ENCODE measurements at places on chromosomes 6 and 20.
A peak's percentile ranks its signal among the peaks of the same experiment; 100 is the strongest.

GRCh38 chr6:157244175-157244574 lies 79.1 kb downstream of the TMEM242 start:
- DNase-seq = no peak

DNA sequence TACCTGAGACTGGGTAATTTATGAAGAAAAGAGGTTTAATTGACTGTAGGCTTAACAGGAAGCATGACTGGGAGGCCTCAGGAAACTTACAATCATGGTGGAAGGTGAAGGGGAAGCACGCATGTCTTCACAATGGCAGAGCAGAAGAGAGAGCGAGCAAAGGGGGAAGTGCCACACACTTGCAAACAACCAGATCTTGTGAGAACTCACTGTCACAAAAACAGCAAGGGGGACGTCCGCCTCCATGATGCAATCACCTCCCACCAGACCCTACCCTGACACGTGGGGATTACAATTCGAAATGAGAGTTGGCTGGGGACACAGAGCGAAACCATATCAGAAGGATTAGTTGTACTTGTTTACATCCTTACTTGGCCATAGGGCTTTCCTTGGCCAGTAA lies 49.7 kb downstream of the FIG4 start:
- no peak for DNase-seq

DNA sequence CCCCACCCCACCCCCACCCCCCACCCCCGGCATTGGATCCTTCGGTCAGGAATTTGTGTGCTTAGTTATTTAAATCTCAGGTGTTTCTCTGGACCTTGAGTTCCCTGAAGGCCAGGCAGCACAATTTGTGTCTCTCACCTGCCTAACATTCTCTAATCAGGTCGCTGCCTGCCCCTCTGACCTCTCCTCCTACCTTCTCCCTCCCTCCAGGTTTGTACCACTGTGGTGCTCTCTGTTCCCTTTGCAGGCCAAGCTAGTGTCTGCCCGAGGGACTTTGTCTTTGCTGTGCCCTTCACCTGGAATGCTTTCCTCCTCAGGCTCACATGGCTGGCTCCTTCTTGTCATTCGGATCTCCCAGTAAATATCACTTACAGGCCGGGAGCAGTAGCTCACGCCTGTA lies 131.4 kb upstream of the SLC2A12 start:
- DNase-seq = no peak

DNA sequence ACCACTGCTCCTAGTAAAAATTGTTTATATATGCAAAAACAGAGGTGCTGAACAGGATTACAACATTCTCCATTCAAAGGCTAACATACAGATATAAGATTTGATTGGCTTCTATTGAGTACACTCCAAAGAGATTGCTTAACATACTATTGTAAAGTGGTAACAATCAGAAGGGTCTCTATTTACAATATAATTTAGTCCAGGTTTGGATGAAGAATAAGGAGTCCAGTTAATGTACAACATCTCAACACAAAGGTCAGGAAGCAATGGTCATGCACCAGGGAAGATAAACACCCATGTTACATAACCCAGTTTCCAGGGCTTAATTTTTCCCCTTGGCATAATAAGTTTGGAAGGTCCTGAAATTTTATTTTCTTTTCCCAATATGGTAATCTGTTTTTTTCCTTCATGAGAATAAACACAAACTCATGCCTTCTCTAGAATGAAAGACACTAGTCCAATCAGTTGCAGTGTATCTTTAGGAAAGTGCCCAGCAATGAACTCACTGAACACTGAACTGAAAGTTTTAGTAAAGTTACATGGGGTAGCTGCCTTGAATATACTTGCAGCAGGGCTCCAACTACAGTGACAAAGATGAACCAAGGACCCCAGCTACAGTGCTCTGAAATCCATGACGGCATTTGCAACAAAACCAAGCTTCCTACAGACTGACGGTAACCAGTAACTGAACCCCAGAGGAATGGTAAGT lies 255.3 kb upstream of the GJE1 start:
- no peak for DNase-seq

DNA sequence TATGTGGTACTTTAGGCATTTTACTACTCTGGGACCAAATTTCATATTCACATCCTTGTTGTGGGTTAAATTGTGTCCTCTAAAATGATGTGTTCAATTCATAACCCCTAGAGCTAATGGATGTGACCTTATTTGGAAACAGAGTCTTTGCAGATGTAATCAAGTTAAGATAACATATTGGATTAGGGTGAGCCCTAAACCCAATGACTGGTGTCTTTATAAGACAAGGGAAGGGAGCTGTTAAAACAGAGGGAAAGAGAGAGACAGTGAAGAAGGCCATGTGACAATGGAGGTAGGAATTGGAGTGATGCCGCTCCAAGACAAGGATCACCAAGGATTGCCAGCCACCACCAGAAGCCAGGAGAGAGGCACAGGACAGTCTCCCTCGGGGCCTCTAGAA lies 220.0 kb downstream of the ADGRG6 start:
- no peak for DNase-seq

GRCh38 chr6:158211273-158212055 lies 43.3 kb downstream of the GTF2H5 start:
- DNase-seq = no peak

- no peak for DNase-seq
These were observed 7.6 kb downstream of the DHX35 start for GRCh38 chr20:38969708-38970107.

DNA sequence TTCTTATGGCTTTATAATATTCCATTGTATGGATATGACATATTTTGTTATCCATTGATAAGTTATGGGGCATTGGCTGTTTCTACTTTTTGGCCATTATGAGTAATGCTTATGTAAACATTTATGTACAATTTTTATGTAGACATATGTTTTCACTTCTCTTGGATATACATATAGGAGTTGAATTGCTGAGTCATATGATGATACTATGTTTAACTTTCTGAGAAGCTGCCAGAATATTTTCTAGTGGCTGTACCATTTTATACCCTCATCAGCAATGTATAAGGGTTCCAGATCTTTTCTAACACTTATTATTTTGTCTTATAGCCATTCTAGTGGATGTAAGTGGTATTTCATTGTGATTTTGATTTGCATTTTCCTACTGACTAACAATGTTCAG lies 23.1 kb downstream of the OTOR start:
- DNase-seq = no peak

GRCh38 chr20:48025051-48025515 lies 239.8 kb upstream of the SULF2 start:
- DNase-seq = peak; percentile 34

DNA sequence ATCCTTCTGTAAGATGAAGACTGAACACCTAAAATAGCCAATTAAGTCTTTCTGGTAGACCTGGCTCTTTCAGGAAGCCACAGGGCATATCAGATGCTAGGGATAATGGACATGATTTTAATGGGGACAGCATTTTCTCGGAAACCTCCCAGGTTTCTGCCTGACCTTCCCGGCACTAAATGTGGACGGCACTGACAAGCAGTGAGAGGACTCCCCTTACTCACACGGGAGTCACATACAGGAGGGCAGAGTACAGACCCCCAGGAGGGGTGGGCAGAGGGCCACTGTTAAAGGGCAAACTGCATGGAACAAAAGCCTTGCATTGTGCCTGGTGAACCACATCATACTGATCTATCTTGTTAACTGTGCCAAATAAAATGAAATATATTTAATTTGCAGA lies 19.9 kb downstream of the PSMG4 start:
- no peak for DNase-seq

- DNase-seq = no peak
These were observed 11.6 kb downstream of the AKAP7 start for GRCh38 chr6:131146865-131147264.

DNA sequence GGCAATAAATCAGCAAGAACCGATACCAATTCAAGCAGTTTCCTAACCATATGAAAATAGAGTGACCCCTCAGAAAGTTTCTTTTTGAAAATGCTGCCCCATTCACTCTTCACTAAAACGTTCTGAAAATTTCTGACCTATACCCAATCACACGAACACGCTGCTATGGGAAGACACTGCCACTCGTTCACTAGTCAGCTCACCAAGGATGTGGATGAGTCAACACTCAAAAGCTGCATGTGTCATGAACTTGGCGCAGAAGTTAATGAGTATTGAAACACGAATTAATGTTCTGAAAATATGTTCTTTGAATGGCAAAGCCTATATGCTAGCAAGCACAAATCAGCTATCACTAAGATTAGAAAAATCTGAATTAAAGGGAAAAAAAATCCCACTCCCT lies 84.2 kb downstream of the PREP start:
- no peak for DNase-seq

GRCh38 chr6:90214461-90214860 lies 82.2 kb downstream of the BACH2 start:
- no peak for DNase-seq

- DNase-seq = no peak
These were observed 28.8 kb downstream of the PDE7B start for GRCh38 chr6:135880066-135880972.

DNA sequence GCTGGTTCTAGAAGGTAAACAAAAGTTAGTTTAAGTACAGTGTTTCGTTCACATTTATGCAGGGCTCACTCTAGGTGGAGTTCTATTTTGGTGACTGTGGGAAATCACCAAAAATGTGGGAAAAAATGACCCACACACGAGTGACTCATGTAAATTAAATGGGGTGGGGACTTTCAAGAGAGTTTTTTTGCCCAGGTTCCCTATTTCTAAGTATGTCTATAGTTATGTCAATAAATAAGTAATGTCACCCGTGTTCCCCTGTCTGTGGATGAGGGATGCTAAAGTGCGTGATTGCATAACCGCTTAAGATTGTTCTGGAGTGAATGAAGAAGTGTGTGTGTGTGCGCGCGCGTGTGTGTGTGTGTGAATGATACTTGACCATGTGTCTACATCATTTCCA lies 69.1 kb downstream of the MYB start:
- DNase-seq = no peak

- DNase-seq = no peak
These were observed 15.8 kb downstream of the RRP36 start for GRCh38 chr6:43037197-43037596.

GRCh38 chr20:20743511-20744169 lies 31.2 kb upstream of the RALGAPA2 start:
- DNase-seq = peak; percentile 71

GRCh38 chr6:70409216-70409615 lies 4.1 kb upstream of the FAM135A start:
- no peak for DNase-seq

DNA sequence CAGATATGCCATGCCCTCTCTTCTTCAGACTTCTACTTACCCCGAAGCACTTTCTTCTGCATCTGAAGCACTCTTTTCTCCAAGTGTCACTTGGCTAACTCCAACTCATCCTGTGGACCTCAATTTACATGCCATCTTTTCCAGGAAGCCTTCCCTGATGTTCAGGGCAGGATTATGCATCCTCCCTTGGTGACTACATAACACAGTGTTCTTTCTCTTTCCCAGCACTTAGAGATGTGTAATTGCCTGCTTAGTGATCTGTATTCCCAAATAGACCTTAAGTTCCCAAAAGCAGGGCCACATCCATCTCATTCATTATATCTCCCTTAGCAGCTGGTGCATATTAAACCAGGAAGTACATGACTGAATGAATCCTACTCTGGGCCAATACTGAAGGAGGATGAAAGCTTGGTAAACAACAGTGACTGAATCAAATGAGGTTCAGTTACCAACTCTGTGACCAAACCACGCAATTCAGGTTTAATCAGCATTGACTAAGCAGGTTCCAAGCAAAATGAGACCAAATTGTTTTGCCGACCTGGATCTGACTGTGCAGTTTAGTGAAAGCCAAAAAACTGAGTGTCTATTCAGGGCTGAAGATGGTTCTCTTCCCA lies 121.4 kb upstream of the TCF21 start:
- no peak for DNase-seq

DNA sequence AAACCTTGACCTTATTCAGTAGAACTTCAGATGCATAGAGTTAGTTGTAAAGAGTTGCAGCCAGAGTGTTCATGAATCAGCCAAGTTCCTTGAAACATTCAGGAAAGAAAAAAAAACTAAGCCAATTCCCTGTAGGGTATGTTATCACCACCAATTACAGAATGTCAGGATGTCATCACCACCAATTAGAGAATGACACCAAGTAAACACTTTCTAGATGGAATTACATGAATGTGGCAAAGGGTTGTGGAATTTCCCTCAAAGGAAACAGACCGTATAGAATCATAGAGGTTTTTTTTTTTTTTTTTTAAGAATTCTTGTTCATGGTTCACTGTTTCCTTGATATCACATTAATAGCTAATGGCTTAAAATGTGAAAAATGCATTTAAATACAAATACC lies 472.1 kb upstream of the RNF217 start:
- no peak for DNase-seq

- DNase-seq = no peak
These were observed 35.5 kb downstream of the ISM1 start for GRCh38 chr20:13256606-13257005.

- DNase-seq = no peak
These were observed 10.0 kb upstream of the ELMO2 start for GRCh38 chr20:46416421-46416820.

GRCh38 chr6:4039348-4039747 lies 39.6 kb downstream of the FAM217A start:
- no peak for DNase-seq

DNA sequence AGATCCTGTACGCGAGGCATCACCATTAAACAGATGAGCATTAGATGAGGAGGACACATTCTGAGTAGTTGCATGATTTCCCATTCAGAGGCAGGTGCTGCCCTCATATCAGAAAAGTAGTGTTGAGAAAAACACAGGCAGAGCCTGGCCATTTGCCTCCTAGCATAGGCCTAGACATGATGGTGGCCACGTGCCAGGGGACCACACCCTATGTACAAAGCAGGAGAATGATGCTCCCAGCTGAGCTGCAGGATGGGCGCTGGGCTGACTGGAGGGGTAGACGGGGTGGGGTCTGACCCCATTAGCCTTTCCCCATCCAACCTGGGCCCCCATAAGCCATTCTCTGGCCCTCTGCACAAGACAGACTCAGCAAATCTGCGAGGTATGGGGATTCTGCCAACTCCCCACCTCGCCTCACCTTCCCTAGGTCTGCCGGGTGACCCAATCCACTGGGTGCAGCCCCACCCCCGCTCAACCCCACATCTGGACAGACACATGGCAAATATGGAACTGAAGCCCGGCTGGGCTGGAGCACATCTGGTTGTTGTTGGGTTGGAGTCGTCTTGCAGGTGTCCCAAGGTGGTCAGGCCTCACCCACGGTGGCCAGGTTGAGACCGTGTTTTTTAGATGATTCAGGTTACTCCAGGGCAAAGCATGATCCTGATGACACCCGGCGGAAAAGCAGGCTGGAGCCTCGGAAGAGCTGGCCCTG lies 13.9 kb downstream of the PI16 start:
- DNase-seq = no peak

- DNase-seq = no peak
These were observed 16.7 kb downstream of the SCUBE3 start for GRCh38 chr6:35230498-35230897.

DNA sequence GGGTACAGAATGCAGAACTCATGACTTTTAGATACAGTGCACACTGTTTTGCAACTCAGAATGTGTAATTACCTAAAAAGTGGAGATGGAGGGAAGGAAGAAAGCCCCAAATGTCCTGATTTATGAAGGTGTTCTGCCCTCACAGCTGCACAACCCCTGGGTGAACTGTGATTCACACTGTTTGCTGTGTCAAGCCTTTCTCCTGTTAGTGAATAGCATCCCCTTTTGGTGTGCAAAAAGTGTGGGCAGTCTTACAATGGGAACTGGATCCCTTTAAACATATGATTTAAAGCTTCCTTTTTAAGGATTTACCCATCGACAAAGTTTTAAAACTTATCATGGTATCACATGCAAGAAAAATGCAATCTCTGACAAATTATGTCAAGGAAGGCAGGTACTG lies 633.4 kb upstream of the EPHA7 start:
- no peak for DNase-seq

All from C1 segment of cervical spinal cord (tissue), 14 donors.